ENCODE measurements at places on chromosomes 4 and X.

- DNase-seq, result no peak
These were observed 11.5 kb downstream of the XIAP start for GRCh38 chrX:123871309-123871708.

- DNase-seq, result no peak
These were observed 9.8 kb downstream of the LAMP2 start for GRCh38 chrX:120459309-120459708.

GRCh38 chr4:101886826-101887225, 96.3 kb downstream of the BANK1 start:
- DNase-seq, result no peak

DNA sequence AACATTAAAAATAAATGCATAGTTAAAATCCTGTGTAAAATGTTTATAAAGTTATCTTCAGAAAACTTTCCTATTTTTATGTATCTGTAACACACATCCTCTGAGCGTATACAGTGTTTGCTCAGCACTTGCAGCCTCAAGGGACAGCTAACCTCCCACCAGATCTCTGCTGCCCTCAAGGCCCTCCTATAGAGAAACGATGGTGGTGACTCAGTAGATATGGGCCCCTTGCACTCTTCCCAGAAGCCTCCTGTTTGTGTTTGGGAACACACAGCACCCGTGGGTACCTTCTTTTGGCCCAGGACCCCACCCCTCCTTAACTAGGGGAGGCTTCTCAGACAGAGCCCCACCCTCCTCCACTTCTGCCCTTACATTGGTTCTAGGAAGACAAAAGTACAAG, 26.7 kb downstream of the PJA1 start:
- DNase-seq, result no peak

GRCh38 chrX:71366674-71367256, 608 bp downstream of the TAF1 start:
- no peak for DNase-seq

DNA sequence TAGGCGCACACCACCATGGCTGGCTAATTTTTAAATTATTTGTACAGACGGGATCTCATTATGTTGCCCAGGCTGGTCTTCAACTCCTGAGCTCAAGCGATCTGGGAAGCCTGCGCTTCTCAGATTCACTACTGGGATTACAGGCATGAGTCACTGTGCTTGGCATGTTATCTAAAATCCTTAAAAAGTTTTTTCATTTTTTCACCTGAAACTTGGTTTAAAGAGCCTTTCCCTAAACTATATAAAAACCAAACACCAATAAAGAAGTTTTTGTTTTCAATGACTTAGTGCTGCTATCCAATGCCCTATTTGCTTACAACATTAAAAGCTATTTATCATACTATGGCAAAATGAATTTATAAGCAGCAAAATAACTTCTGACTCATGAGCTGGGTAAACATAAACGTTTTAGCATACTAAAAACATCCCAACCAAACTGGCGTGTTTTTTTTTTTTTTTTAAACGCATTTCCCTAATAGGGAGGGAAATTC, 127.8 kb downstream of the UBE2K start:
- DNase-seq, result no peak

DNA sequence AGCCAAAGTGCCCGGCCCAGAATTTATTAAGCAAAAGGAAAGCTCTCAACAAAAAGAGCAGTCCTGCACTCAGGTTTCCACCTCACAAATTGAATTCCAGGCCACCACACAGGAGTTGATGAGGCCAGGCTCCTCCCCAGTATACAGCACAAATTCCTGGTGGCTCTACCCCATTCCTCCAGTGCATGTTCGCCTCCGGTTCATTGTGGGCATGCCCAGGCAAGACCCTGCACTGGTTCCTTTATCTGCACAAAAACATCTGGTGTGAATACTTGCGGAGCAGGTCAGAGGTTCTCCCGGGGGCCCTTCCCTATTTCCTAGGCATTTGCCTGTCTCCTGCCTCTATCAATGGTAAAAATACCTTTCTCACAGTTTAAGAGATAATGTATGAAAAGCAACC, 195.2 kb upstream of the ANXA10 start:
- DNase-seq, result no peak

- DNase-seq, result no peak
These were observed at the start of gene DCX for GRCh38 chrX:111411983-111412382. TSS of gene DCX (minus strand) at chrX:111412192. CDS start at chrX:111410398, 1,794 bp downstream.

- no peak for DNase-seq
These were observed 96.9 kb upstream of the GPRIN3 start for GRCh38 chr4:89404530-89404929.

DNA sequence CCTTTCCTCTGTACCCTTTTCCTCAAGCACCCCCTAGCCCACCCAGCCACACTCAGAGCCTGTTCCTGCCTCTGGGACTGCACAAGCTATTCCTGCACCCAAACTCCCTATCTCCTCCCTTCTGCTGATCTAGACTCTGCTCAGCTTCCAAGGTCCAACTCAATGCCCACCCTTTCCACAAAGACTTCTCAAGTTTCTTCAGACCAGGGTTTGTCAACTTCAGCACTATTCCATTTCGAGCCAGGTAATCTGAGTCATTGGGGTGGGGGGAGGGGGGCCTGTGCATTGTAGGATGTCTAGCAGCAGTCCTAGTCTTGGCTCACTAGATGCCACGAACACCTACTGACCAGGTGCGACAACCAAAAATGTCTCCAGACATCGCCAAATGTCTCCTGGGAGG, 37.3 kb downstream of the PHKA2 start:
- no peak for DNase-seq

DNA sequence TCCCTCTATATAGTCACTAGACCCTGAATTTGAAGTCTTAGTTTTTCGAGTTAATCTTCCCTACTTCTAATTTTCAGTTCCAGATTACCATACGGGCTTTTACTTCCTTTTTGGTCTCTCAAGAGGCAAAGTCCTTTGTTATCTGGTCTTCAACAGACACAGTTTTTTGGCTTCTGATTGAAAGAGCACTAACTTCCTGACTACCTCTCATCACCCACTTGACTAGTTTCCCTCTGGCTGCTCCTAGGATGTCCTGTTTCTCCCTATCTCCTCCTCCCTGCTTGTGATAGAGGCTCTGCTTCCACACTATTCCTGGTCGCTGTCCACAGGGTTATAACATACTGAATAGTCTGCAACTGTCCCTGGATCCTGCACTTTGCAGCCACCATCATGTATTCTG, 16.7 kb upstream of the WDR44 start:
- no peak for DNase-seq

DNA sequence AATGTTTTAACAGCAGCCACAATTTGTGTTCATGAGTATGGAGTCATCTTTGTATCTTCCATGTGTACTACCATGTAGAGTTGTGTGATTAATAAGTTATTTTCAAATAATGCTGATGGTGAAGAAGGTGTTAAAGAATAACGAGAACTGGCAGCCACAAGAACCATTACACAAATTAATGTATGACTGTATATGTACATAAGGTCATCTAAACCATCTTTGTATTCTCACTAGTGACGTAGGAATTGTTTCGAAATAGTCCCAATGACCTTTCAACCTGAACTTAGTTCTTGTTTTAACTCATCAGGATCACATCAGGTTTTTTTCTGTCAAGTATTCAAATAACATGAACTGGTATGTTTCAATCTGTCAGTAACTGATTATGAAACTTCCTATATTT, 48.3 kb upstream of the NOCT start:
- no peak for DNase-seq

DNA sequence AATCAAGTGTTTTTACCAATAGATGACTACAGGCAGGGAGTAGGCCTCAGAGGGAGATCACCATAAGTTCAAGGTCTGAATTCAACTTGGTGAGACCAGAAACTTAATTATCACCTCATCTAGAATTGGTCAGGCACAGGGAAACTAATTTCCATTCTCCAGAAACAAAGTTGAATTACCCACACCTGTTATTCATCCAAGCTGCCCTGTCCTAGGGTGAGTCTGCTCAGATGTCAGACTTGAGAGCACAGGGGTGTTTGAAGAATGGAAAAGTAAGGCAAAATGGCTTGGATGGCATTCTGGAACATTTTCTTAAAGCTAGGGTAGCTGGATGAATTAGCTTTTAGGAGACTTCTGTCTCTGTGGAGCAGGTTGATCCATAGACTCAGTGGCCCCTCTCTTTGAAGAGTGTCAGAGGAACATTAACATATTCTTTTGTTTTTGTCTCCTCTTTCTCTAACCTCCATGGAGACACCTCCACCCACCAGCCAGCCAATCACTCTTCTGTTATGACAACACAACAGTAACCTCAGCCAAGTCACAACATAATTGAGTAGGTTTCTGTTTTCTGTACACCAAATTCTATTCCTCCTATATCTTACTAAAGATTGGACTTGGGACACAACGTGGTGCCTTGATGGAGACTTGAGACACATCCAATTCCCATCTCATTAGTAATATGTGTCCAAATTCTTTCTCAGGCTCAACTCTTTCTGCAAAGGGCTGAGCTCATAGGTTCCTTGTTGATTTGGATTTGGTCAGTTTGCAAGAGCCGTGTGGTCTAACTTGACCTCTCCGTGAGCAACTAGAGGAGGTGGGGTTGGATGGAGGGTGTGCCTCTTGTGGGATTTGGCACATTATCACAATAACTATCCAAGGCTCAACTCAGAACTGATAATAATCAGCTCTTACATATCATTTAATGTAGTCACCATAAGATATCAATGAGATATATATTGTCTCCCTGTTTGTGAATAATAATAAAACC, 45.1 kb downstream of the VSIG4 start:
- DNase-seq, result no peak

- DNase-seq, result no peak
These were observed 52.1 kb upstream of the MTNR1A start for GRCh38 chr4:186607490-186607889.

DNA sequence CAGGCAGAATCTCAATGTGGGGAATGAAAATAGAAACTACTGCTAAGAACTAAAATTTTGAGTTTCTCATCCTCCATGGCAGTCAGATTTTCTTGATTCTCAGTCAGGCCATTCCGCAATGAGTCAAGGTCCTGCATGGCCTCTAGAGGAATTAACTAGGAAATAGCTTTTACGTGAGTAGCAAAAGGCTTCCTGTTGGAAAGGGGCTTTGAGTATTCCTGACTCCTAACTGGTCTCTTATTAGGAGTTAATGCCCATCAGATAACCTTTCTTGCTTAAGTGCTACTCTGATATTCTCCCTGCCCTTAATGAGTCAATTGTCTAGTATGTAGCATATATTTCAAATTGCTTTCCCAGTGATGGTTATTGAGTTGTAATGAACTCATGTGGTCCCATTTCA, 65.7 kb upstream of the ARHGAP24 start:
- DNase-seq, result no peak

DNA sequence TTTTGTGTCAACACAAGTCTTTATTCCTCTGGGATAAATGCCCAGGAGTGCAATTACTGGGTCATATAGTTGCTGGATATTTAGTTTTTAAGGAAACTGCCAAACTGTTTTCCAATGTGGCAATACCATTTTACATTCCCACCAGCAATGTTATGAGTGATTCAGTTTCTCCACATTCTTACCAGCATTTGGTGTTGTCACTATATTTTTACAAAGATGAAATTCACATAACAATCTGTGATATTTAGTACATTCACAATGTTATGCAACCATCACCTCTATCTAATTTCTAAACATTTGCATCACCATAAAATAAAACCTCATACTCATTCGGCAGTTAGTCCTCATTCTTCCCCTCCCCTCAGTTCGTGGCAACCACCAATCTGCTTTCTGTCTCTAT, 75.0 kb downstream of the MAMLD1 start:
- no peak for DNase-seq

DNA sequence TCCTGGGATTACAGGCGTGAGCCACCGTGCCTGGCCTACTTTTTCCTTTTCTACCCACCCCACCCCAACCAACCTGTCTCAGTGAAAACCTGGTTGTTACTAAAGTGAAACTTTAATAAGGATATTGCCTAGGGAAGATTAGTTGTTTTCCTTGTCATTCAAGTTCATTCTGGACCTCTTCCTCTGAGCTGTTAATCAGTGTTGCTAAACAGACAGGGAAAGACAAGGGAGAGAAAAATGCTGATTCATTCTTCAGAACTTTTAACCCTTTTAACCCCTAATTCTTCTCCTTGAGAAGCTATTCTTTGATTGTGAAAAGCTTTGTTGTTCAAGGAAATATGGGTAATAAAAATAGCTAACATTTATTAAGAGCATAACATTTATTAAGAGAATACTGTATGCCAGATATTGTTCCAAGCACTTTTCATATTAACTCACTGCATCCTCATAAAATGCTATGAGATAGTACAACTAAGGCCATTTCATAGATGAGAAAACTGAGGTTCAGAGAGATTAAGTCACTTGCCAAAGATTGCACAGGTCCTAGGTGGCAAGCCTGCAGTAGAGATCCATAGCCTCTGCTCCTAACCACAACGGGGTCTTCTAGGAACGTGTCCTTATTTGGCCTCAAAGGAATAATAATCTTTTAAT, 34.8 kb downstream of the OSTC start:
- DNase-seq, result no peak

GRCh38 chrX:13688384-13688957, 457 bp upstream of the RAB9A start:
- no peak for DNase-seq

DNA sequence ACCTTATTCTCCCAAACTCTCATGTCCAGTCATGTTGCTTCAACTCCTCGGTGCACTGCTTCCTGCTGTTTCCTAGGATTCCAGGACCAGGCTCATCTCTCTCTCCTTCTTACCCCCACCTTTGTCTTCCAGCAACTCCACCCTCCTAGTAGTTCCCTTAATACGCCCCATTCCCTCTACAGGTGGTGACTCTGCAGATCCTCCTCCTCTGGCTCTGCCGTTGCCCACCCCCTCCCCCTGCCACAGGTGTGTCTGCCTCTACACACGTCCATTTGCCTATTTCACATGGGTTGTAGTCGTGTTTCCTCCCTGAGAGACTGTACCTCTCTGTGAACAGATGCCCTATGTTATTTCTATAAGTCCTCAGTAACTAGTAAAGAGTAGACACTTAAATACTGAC, 32.4 kb downstream of the CDS1 start:
- no peak for DNase-seq

GRCh38 chr4:68995292-68995691, 43.7 kb upstream of the UGT2A3 start:
- no peak for DNase-seq

GRCh38 chrX:96833333-96833732, 50.4 kb upstream of the RPA4 start:
- no peak for DNase-seq

Data from suprapubic skin (tissue), 4 donors.